NCI-H510A (cell line): ENCODE measurements at places on chromosomes 13 and 19.

- DNase-seq, result no peak
Measured at GRCh38 chr13:78679329-78679728, 20.4 kb upstream of the OBI1 start.

- no peak for DNase-seq
Measured at GRCh38 chr13:110402299-110403069, 95.4 kb downstream of the COL4A2 start.

GRCh38 chr19:1818549-1819195, 6.6 kb upstream of the ATP8B3 start:
- no peak for DNase-seq

- no peak for DNase-seq
Measured at GRCh38 chr19:12527034-12527836, 24.0 kb downstream of the ZNF564 start.

DNA sequence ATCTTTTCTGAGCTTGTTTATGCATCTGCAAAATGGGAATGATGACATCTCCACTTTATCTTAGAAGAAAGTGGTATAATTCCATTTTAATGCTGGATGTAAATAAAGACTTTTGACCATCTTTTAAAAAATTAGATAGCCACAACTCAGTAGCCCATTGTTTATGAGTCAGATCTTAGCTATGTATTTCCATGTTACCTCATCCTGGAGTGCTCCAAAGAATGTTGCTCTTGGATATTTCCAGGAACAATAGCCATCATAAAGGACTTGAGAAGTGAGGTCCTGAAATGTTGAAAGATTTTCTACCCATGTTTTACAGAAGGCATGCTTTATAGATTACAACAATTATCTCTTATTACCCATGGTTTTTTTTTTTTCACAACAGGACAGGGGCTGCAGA, 229.3 kb upstream of the EDNRB start:
- DNase-seq, result no peak

- no peak for DNase-seq
Measured at GRCh38 chr13:86922936-86923335, 748.2 kb upstream of the SLITRK5 start.

DNA sequence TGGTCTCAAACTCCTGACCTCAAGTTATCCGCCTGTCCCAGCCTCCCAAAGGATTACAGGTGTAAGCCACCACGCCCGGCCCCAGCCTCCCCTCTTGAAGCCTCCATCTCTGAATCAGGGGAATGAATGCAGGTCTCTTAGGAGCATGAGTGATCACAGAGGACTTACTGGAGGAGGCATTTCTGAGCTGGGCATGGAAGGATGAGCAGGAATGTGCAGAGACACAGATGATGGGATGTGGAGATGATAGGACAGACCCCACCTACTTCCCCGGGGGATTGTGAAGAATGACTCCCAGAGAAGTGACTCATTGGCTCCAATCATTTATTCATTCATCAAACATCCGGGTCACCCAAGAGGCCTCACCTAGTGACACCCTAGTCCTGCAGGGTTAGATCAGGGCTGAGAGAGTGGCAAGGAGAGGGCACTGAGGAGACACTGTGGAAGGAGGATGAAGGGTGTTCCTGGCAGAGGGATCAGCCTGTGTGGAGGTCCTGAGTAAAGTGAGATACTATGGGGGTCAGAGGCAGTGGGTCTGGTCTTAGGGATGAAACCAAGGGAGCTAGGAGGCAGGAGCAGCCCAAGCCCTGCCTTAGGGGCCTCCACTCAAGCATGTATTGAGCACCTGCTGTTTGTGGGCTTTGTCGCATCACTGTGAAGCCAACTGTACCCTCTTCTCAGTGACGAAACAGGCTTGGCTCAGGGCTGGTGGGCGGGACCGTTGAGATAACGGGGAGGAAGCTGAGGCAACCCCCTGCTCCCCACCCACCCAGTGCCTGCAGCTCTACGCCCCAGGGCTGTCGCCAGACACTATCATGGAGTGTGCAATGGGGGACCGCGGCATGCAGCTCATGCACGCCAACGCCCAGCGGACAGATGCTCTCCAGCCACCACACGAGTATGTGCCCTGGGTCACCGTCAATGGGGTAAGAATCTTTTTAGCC, 3.0 kb downstream of the IFI30 start:
- no peak for DNase-seq

DNA sequence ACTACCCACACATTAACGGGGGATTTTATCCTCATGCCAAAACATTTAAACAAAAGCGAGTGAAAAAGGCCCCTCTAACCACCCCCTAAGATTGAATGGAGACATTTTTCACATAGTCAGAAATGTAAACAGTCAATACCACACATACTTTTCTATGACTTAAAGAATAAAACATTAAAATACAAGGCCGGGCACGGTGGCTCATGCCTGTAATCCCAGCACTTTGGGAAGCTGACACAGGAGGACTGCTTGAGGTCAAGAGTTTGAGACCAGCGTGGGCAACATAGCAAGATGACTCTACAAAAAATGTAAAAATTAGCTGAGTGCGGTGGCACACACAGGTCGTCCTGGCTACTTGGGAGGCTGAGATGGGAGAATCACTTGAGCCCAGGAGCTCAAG, 47.3 kb downstream of the MPHOSPH8 start:
- no peak for DNase-seq
